ENCODE measurements at places on chromosomes 4 and X. TPM values are rescaled to one million over a fixed set of nuclear protein-coding genes. Genes with fewer than 3 reads are reported as not detected.

GRCh38 chr4:3434881-3435685 is 6.7 kb upstream of the HGFAC start:
- DNase-seq, result peak; percentile 94

The PLXNA3 gene
- total RNA-seq, result 2.3 TPM

DNA sequence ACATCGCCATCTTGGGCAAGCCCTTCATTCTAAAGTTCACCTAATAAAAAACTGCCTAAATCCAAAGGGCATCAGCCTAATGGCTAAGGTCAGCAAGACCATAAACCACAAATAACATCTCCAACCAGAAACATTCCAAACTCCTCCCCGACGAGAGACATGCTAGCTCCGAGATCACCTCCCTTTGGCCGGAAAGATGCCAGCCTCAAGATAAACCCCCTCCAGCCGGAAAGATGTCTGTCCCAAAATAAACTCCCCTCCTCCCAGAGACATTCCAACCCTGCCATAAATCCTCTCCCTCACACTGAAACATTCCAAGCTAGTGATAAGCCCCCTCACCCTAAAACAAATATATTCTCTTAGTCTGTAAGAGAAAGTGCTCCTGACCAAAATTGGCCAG is 13.3 kb upstream of the DYNLT3 start:
- DNase-seq, result no peak

DNA sequence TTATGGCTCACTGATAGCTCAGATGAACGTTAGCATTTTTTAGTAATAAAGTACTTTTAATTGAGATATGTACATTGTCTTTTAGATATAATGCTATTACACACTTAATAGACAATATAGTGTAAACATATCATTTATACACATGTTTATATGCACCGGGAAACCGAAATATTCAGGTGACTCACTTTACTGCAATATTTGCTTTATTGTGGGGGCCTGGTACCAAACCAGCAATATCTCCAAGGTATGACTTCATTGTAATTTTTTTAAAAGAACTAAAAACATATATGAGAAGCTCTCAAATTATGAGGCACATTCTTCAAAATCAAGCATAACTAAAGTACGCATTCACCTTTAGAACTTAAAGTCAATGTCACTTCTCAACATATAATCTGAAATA is 231.2 kb upstream of the SLC7A11 start:
- no peak for DNase-seq

DNA sequence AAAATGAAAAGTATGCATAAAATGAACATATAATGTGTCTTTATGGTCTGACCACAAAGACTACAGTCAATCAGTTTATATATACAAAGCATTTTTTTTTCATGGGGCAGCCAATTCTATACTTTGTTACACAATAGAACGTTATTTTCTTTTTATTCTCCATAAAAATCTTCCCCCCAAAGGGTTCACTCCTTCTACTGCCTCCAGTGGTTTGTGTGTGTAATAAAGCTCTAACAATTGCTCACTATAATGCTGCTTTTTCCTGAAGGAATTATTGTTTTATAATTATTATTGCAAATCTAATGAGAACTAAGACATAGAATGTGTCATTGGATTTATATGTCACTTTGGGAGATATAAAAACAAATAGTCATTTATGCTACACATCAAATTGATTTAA is 664.1 kb upstream of the PABPC4L start:
- no peak for DNase-seq

GRCh38 chrX:46757593-46757992 is 1.3 kb downstream of the SLC9A7 start:
- DNase-seq, result no peak

- DNase-seq, result no peak
Measured at GRCh38 chr4:127737295-127737694, 7.1 kb downstream of the SLC25A31 start.

- DNase-seq, result no peak
Measured at GRCh38 chr4:55395218-55395528, 584 bp upstream of the TMEM165 start.

GRCh38 chrX:21996872-21997455 is 35.2 kb upstream of the PHEX start:
- DNase-seq, result no peak

The FRMD7 gene
- total RNA-seq, result not detected

- DNase-seq, result no peak
Measured at GRCh38 chr4:52507774-52508173, 151.3 kb downstream of the USP46 start.

DNA sequence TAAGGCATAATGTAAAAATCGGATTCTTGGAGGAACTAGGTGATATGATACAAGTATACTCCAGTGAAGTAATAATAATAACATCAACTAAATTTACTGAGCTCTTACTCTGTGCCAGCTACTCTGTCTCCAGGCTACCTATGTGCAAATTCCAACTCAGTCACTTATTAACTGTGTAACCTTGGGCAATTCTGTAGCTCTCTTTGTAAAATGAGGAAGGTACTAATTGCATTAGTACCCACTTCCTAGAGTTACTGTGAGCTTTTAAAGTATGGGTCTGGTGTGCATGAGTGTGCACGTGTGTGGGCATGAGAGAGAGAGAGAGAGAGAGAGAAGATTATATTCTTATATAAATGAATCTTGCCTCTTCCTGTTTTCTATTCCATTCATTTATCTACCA is 169.9 kb downstream of the KCNIP4 start:
- DNase-seq, result no peak

- DNase-seq, result no peak
Measured at GRCh38 chr4:177974461-177974860, 532.2 kb upstream of the AGA start.

DNA sequence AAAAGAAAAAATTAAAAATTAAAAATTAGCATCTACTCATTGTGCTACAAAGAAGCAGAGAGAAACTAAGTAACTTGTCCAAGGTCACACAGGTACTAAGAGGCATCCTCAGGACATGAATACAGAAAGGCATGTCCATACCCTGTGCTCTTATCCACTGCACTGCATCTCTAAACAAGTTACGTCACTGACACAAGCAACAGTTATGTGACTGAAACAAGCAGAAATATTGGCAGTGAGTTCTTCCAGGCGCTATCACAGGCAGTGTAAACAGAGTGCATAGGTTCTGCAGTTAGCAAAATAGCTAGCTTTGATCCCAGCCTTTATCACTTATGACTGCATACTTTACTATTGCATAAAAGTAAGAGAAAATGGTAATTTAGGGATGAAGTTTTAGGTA is 7.9 kb downstream of the VEGFC start:
- no peak for DNase-seq

The MGARP gene
- 0.21 TPM for total RNA-seq

Measured in H7 (cell line).